Keratinocyte (primary cell): ENCODE measurements at places on chromosomes 2 and 18. TPM values are rescaled to one million over a fixed set of nuclear protein-coding genes. Genes with fewer than 3 reads are reported as not detected.

- peaks cover 10% of the 10 kb centered on the region for H3K4me1 ChIP-seq
- H3K4me3 ChIP-seq = no peak overlapping the region
- no peaks in the 10 kb centered on the region for H3K36me3 ChIP-seq
- no peak overlapping the region for H3K27ac ChIP-seq
Measured at GRCh38 chr2:18837240-18837639, 247.9 kb upstream of the NT5C1B start.

DNA sequence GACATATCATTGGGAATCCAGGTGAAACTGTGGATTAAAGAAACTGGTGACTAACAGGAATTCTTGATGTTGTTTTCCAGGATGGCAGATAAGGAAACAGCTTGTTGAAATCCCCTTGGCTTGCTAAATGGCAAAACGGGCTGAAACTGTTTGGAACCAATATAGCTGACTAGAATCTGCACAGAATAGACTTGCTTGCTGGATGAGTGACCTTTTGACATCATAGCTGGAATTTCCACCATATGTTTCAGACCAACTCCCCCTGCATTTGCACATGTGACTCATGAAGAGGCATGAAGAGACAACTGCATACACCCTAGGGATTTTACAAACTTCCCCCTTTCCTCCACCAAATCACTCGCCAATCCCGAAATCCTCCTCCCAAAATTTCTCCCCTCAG, 87.7 kb upstream of the LYPD1 start:
- H3K27me3 ChIP-seq = no peaks in the 10 kb centered on the region
- peaks cover 9% of the 10 kb centered on the region for H3K4me1 ChIP-seq
- DNase-seq = no peak
- no peak overlapping the region for H3K27ac ChIP-seq

DNA sequence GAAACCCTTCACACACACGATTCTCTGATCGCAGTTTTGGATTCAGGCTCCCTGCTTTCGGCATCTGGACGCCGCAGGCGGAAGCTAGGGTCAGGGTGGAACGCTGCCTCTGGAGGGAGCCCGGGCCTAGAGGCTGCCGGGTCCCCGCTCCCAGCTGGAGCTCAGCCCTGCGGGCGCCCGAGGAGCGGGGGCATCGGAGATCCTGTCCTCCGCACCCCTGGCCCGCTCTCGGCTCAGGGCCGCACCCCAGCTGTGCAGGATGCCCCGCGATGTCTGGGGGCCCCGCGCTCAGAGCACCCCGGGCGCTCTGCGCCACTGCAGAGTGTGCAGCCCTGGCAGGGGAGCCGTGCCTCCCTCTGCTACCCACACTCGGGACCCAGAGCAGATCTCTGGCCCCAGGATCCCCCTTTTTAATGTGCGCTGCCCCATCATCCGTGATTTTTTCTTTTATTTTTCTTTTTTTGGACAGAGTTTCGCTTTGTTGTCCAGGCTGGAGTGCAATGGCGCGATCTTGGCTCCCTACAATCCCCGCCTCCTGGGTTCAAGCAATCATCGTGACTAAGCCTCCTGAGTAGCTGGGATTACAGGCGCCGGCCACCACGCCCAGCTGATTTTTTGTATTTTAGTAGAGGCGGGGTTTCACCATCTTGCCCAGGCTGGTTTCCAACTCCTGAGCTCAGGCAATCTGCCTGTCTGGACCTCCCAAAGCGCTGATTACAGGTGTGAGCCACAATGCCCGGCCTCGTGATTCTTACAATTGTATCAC, 54.8 kb upstream of the TUBA3E start:
- peak; percentile 25 for DNase-seq
- H3K4me3 ChIP-seq = peak overlapping the region; percentile 27
- peak overlapping the region; percentile 43 for H3K27ac ChIP-seq
- no peaks in the 10 kb centered on the region for H3K36me3 ChIP-seq

DNA sequence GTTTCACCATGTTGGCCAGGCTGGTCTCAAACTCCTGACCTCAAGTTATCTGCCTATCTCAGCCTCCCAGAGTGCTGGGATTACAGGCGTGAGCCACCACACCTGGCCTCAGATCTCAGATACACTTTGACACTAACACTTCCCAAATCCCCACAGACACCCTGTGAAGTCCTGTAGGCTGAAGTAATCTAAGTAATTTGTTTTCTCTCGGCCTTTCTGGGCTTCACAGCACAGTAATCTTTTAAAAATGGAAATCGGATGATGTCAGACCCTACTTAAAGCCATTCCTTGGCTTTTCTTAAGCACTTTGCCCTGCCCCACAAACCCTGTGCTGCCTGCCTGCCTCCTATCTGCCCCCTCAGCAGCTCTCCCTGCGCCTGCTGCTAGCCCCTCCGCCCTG, 16.2 kb downstream of the ATIC start:
- H3K27me3 ChIP-seq = no peaks in the 10 kb centered on the region
- H3K36me3 ChIP-seq = peaks cover 33% of the 10 kb centered on the region
- H3K27ac ChIP-seq = no peak overlapping the region
- no peak for DNase-seq

- H3K27me3 ChIP-seq = no peaks in the 10 kb centered on the region
- H3K27ac ChIP-seq = no peak overlapping the region
- no peak for DNase-seq
- peaks cover 1% of the 10 kb centered on the region for H3K36me3 ChIP-seq
- H3K4me3 ChIP-seq = no peak overlapping the region
- peaks cover 10% of the 10 kb centered on the region for H3K4me1 ChIP-seq
Measured at GRCh38 chr2:121333834-121334558, 49.0 kb upstream of the TFCP2L1 start.

PPP1R1C gene
- 3.0 to 4.3 TPM (median 3.1 TPM) in 3 replicates for polyA plus RNA-seq

DNA sequence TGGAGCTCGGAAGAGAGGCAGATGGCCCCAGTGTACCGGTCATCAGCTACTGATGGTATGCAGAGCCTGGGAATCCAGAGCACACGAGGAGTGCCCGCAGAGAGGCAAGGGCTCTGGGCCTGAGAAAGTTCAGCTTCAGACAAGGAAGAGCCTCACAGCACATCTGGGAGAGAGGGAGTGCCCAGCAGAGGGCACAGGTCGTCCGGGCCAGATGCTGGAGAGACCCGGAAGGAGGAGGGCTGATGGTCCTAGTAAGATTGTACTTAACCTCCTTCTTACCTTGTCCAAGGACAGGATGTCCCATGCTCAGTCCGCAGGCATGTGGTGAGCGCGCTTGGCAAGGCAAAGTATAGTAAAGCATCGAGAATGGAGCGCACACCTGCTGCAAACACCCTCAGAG, 24.4 kb upstream of the CHMP1B start:
- H3K4me1 ChIP-seq = no peaks in the 10 kb centered on the region
- DNase-seq = no peak
- H3K4me3 ChIP-seq = no peak overlapping the region
- no peaks in the 10 kb centered on the region for H3K36me3 ChIP-seq
- H3K27ac ChIP-seq = no peak overlapping the region
- no peaks in the 10 kb centered on the region for H3K27me3 ChIP-seq

DNA sequence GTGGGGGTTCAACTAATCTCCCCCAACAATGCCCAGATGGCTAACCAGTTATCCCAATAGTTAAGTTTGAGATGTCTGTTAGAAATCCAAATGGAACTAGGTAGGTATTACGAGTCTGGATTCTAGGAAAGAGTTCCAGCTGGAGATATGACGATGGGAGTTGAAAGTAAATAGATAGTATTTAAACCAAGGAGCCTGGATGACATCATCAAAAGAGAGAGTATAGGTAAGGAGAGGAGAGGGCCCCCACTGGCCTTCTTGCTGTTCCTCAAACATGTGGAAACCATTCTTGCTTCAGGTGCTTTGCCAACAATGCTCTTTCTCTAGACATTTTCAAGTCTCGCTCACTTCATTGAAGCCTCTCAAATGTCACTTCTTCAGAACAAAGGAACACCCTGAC, 26.0 kb upstream of the PAIP2B start:
- no peak overlapping the region for H3K4me3 ChIP-seq
- H3K4me1 ChIP-seq = no peaks in the 10 kb centered on the region
- DNase-seq = no peak
- H3K27ac ChIP-seq = no peak overlapping the region

DNA sequence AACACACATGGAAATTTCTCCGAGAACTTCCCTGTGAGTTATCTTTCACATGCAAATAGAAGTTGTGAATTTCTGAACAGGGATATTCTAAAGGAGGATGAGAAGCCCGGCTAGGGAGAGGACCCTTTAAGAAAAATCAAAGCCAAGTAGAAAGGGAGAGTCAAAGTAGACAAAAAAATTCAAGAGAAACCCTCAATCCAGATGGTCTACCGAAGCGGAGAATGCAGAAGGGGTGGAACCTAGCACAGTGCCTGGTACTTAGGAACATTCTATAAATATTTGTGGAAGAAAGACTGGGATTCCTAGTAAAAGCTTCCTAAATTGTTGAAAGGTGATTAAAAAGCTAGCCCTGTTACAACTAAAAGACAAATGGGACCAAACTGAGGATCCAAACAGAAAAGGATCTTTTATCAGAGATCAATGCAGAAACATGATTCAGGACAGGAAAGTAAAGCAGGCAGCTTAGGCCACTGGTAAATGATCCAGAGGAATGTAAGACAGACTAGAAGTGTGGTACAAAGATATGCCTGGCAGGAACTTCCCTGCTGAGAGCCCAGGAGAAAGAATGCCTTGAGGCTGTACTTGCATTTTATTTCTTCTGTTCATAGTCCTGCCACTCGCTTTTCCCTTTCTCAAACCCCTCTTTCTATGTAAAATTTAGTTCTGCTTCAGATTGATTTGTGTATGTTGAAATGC, 19.5 kb upstream of the GLS start:
- no peak overlapping the region for H3K4me3 ChIP-seq
- no peak overlapping the region for H3K27ac ChIP-seq
- H3K4me1 ChIP-seq = peaks cover 18% of the 10 kb centered on the region
- DNase-seq = no peak
- no peaks in the 10 kb centered on the region for H3K36me3 ChIP-seq

DNA sequence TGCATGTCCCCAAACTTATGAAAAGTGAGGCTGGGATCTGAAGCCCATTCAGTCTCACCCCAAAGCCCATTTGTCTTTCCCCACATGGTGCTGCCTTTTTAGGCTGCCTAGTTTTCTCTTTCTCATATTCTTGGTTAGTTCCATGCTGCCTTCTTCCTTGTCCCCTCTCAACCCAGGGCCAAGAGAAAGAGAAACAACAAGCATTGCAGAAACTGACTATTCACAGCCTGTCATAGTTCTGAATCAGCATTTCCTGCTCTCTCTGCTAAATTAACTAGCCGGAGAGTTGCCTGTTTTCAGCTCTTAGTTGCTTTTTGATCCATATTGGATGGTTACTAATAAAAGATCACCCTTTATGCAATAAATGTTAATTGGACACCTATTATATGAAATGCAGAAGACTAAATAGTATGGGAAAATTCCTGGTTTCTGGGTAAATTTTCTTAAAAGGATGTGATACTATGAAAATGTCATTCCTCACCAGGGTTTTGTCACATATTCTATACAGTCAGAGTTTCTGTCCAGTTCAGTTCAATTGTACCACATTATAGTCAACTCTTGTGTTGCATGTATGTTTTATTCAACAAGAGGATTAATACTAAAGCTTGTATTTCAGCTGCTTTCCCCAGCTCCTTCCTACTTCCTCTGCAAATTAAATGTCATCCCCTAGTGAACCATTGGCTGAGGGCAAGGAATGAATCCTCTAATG, 246.5 kb downstream of the GALR1 start:
- H3K4me3 ChIP-seq = no peak overlapping the region
- no peaks in the 10 kb centered on the region for H3K27me3 ChIP-seq
- no peak overlapping the region for H3K27ac ChIP-seq
- H3K36me3 ChIP-seq = no peaks in the 10 kb centered on the region
- H3K4me1 ChIP-seq = no peaks in the 10 kb centered on the region
- DNase-seq = no peak

GRCh38 chr2:58358026-58358425, 116.9 kb upstream of the FANCL start:
- H3K4me1 ChIP-seq = no peaks in the 10 kb centered on the region
- no peak overlapping the region for H3K4me3 ChIP-seq
- DNase-seq = no peak
- no peaks in the 10 kb centered on the region for H3K27me3 ChIP-seq
- H3K27ac ChIP-seq = no peak overlapping the region
- no peaks in the 10 kb centered on the region for H3K36me3 ChIP-seq
